ENCODE measurements at places on chromosomes 3 and 15.

- no peak for DNase-seq
These were observed 292.9 kb upstream of the GADL1 start for GRCh38 chr3:31187380-31187779.

DNA sequence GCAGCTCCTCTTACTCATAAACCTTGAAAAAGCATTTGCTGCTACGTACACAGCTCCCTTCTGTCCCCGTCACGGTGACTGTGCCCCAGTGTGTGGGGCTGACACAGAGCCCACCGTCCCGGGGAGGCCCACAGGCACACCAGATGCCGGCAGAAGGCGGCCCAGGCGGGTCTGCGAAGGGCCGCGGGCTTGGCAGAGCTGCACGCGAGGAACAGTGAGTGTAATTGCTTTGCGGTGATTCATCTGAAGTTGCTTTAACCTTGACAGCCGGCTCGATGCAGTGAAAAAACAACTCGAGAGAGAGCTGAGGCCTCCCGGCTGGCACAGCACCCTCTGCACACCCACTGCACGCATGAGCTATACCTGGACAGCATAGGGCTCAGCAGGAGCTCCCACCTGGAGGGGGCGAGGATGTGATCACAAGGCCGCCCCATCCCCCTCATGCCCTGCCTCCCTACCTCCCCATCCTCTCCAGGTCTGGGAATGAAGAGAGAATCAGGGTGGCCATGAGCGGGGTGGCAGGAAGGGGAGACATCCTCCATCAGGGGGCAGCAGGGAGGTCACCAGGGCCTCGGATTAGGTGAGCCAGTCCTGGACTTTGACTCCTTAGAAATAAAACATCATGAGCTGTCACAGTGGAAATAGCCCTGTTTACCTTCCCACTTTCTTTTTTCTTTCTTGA lies 172.7 kb downstream of the MEGF11 start:
- no peak for DNase-seq

GRCh38 chr15:73691396-73691795 lies 7.2 kb downstream of the CD276 start:
- DNase-seq, result no peak

DNA sequence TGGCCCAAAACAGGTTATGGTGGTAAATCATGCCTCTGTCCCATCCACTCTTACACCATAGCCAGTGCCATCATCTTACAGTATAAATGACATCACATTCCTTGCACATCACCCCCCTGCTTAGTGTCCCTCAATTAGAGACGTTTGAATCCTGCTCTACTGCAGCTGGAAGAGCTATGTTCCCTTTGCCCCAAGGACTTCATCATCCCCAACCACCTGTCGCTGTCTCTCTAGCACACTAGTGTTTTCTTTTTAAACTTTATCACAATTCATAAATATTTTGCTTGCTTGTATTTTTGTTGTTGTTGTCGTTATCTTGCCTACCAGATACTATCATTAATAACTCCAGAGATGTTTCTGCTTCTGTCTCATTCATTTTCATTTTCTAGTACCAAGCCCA lies 28.7 kb downstream of the SPTSSB start:
- DNase-seq, result no peak

DNA sequence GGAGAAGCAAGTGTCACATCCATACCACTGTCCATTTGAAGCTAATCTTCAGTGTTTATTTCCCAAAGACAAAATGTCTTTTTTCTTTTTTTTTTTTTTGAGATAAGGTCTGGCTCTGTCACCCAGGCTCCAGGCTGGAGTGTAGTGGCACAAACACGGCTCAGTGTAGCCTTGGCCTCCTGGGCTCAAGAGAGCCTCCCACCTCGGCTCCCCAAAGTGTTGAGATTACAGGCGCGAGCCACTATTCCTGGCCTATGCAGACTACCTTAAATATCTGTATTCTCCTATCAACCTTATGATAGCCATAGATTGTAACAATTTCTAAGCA lies 27.7 kb upstream of the VPS33B start:
- no peak for DNase-seq

Data from activated T-cell treated with anti-CD3 and anti-CD28 coated beads, Interleukin-2, amount 50 U/mL, for 4 hours (primary cell).